ENCODE measurements at places on chromosomes 3 and 15. TPM values are rescaled to one million over a fixed set of nuclear protein-coding genes. Genes with fewer than 3 reads are reported as not detected.

The CPNE9 gene
- 1.3 TPM for total RNA-seq

The ERICH6 gene
- total RNA-seq: 0.40 TPM

The GOLGA6A gene
- total RNA-seq: not detected

The SLC22A14 gene
- total RNA-seq: not detected

The CLDN1 gene
- total RNA-seq: 0.14 TPM

The TIPARP gene
- total RNA-seq: 13.4 TPM

The MAP6D1 gene
- total RNA-seq: 4.9 TPM

GRCh38 chr3:25911525-25912295, 121.8 kb downstream of the OXSM start:
- no peak for DNase-seq

- DNase-seq: no peak
Measured at GRCh38 chr3:39980058-39980457, 170.6 kb downstream of the MYRIP start.

DNA sequence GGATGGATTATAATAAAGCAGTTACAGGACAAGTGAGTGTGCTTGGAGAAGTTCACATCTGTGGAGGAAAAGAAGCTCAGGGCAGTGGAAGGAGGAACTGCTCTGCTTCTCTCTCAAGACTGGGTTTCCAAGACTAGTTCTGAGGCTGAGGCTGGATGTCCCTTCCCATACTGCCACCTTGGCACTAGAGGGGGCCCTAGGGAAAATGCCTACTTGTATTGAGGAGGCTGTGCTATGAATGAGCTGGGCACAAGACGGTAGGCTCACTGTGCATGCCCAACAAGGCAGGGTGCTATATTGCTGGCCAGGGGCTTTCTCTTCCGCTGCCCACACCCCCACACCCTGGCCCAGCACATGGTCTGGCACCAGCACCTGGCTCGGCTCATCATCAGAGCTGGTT, 65.2 kb downstream of the SLCO2A1 start:
- DNase-seq: no peak

- no peak for DNase-seq
Measured at GRCh38 chr15:58410353-58410752, 21.4 kb upstream of the LIPC start.

- no peak for DNase-seq
Measured at GRCh38 chr3:23192816-23193215, 10.3 kb upstream of the UBE2E2 start.

DNA sequence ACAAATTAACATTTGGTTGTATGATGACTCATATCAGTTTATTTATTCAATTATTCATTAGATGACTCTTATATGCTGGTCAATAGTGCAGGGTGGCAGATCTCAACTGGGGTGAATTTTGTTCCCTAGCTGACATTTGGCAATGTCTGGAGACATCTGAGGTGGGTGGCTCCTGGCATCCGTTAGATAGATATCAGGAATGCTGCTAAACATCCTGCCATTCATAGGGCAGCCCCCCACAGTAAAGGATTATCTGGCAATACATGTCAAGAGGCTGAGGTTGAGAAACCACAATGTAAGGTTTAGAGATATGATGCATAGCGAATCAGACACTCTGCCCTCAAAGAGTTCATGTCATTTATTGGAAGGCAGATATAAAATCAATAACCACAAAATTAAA, 719.9 kb downstream of the CADM2 start:
- no peak for DNase-seq

DNA sequence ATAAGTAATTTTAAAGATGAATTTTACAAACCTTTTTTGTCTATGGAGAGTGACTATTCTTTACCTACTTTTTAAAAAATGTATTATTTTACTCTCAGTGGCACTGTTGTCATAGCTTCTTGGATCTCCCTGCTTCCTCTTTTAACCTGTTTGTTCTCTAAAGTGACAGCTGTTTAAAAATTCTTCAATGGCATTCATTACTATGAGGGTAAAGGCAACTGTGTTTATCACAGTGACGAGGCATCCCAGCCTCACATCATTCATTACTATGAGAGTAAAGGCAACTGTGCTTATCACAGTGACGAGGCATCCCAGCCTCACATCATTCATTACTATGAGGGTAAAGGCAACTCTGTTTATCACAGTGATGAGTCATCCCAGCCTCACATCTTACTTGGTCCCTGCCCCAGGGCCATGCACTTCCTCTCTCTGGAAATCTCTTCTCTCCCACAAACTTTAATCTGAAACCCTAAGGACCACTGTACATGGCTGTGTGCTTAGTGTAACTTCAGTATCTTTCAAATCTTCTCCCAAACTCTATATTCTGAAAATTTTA, 101.7 kb upstream of the ZNF717 start:
- DNase-seq: no peak

DNA sequence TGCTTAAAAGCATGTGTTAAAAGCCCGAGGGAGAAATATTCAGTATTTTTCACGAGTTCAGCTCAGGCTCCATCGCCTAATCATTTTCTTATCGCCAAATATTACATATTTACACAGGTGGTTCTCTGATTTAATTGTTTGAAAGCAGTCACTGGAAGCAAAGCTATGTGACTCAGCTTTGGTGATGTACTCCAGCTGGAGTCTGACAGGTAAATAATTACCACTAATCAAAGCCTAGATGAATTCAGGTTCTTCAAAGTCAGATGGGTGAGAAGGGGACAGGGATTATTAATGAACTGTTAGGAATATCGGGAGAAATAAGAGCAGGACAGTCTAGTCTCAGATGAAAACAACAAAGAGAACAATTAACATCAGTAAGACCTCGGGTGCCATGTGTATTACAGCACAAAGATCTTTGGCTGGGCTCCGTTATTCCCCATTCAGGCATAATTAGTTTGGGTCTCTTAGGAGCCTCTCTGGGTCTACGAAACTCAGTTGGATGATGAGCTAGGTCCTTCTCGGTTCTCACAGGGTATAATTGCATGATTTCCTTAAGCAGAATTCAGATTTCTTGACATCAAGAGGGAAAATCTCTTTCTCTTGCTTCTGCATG, 331.7 kb upstream of the ADAMTS9 start:
- DNase-seq: no peak

GRCh38 chr3:112314649-112315048, 18.3 kb upstream of the CD200 start:
- no peak for DNase-seq

GRCh38 chr15:70556779-70557178, 206.6 kb downstream of the UACA start:
- no peak for DNase-seq

DNA sequence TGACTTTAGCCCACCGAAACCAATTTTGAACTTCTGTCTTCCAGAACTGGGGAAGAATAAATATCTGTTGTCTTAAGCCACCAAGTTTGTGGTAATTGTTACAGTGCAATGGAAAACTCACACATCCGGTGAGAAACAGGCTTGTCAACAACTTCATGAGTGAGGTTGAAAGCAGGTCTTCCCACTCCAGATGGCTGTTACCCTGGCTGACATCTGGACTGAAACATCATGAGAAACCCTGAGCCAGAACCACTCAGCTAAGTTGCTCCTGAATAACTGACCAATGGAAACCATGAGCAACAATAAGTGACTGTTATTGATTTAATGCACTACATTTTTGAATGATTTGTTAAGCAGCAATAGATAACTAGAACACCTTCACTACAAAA, 10.3 kb downstream of the ACSBG1 start:
- DNase-seq: no peak

DNA sequence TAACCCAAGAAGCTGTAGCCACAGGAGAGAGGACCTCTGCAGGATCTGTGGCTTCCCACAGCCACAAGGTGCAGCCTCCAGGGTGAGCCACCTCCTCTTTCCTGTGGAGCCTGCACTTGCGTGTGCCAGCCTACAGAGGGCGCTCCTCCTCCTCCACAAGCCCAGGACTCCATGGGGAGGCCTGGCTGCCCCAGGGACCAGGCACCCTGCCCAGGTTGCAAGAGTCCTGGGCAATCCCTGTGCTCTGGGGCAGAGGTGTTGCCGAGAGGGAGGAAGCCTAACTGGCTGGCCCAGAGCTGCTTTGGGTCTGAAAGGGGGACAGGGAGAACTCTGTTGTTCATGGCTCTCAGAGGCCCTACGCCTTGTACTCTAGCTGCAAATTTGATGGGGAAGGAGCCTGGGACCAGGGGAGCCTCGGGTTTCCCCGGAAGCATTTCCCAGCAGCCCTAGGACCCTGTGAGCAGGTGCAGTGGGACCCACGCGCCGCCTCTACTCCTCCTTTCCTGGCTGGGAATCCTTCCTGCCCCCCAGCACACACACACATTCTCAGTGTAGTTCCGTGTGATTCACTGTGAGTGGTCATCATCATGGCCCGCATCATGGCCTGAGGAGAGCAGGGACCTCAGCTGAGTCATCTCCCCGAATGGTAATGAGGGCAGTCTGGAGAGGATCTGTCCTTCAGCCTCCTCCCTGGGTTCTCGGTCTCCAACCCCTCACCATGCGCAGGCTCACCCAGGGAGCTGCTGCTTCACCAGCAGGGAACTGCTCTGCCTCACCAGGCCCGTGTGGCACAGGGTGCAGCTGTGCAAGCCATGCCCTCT, 24.3 kb downstream of the TBC1D21 start:
- peak; percentile 54 for DNase-seq

- peak; percentile 29 for DNase-seq
Measured at GRCh38 chr3:128999102-128999501, 2.0 kb upstream of the EFCC1 start.

GRCh38 chr3:29585368-29585767, 304.5 kb downstream of the RBMS3 start:
- no peak for DNase-seq

DNA sequence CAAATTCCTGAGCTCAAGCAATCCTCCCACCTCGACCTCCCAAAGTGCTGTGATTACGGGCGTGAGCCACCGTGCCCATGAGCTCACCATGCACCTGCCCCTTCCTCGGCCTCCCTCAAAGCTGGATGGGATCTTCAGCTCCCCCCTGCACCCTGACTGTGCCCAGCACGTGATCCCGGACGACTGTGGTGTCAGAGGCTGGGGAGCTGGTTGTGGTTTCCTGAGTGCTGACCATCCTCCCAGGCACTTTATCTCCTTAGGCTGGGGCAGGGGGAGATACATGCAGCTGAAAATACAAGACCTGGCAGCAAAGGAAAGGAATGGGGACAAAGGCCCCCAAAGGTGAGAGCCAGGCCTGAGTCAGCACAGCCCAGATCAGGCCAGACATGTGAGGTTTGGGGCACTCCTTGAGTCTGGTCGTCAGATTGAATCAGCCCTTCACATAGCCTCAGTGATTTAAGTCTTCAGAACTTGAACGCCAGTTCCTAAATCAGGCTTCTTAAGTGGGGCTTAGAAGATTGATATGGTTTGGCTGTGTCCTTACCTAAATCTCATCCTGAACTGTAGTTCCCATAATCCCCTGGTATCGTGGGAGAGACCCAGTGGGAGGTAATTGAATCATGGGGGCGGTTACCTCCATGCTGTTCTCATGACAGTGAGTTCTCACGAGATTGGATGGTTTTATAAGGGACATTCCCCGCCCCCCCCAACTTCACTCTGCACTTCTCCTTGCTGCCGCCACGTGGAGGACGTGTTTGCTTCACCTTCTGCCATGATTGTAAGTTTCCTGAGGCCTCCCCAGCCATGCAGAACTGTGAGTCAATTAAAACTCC, 35.8 kb downstream of the PRKCD start:
- no peak for DNase-seq

GRCh38 chr3:140093742-140094141, 158.8 kb downstream of the CLSTN2 start:
- DNase-seq: no peak

GRCh38 chr3:25727316-25727715, 55.9 kb downstream of the NGLY1 start:
- DNase-seq: no peak

DNA sequence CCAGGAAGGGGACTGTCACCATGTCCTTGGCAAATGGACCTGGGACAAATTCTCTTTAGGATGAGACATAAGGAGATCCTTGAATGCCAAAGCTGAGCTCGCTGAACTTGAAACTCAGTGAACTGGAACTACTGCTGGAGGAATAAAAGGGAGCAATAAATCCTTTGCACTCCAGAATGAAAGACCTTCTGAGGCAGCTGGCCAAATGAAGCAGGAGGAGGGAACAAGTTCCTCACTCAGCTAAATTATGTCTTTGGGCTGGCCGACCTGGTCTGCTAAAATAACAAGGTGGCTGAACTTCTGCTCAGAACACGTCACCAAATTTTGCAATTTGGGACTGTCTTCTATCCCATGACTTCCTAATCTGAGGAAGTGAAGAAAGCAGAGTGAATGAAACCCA, 314.7 kb downstream of the LPP start:
- no peak for DNase-seq

- DNase-seq: no peak
Measured at GRCh38 chr15:79901958-79902357, 5.1 kb upstream of the MTHFS start.

DNA sequence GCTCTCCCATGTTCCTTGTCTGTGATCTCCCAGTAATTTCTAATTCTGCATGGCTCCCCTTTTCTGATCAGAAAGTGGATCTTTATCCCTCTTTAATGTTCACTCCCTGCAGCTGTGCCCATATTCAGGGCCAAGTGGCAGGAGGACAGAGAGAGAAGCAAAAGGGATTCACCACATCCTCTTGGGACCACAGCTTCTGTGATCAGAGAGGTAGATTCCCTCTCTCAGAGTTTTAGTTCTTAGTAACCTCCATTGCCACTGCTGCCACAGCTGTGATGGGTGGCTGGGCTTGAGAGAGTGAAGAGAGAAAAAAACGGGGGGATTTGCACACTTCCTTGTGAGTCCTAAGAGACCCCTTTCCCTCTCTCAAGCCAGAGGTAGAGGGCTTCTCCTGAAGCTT, 49.2 kb downstream of the GLCE start:
- DNase-seq: no peak

- no peak for DNase-seq
Measured at GRCh38 chr3:119084371-119085069, 49.9 kb upstream of the IGSF11 start.

DNA sequence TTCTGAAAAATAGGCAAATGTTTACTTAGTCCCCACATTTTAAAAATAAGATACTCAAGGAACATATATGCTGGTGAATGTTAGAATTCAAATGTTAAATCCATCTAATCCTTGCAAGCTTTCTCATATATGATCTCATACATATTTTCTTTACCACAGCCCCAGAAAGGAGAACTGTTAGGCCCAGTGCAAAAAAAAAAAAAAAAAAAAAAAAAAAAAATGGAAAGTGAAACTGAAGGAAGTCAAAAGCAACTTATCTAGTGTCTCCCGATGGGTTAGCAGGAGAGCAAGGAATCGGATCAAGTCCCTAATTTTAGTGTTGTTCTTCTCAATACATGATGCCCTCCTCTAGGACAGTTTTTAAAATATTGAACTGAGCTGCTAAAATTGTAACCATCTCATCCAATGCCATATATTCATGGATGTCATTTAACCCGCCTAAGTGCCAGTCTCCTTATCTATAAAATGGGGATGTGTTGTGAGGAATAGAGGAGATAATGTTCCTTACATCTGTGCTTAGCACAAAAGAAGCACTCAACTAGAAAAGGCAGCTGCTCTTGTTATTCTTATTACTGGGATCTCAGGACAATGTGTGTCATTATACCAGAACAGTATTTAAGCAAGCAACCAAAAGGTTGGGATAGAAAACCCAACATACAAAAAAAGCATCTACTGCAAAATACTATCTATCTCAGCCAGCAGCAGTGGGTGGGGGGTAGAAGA, 279.7 kb downstream of the MAGI1 start:
- no peak for DNase-seq

- peak; percentile 42 for DNase-seq
Measured at GRCh38 chr15:67039384-67040075, 25.9 kb upstream of the SMAD3 start.

- DNase-seq: no peak
Measured at GRCh38 chr3:37096288-37096687, 78.1 kb downstream of the LRRFIP2 start.
